ENCODE measurements at places on chromosomes 3 and 15.

DNA sequence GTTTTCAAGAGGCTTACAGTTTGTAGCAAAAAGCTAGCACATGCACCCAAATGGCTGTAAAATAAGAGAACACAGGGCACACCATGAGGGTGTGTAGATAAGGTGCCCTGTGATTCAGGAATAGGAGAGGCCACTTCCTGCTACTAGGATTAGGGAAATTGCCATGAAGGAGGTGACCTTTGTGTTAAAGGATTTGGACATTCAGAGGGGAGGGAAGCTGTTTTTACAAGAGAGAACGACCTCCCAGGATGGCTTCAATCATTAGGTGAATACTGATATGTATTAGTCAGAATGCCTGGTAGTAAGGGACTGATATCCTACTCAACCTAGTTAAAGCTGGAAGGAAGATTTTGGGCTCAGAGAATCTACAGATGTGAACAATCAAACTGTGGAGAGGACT, 35.7 kb upstream of the ABHD17C start:
- no peak for DNase-seq

- DNase-seq = no peak
Measured at GRCh38 chr3:176431991-176432390, 765.3 kb downstream of the TBL1XR1 start.

- no peak for DNase-seq
Measured at GRCh38 chr15:29692527-29692926, 129.7 kb downstream of the TJP1 start.

- no peak for DNase-seq
Measured at GRCh38 chr15:78957416-78958093, 12.7 kb upstream of the CTSH start.

DNA sequence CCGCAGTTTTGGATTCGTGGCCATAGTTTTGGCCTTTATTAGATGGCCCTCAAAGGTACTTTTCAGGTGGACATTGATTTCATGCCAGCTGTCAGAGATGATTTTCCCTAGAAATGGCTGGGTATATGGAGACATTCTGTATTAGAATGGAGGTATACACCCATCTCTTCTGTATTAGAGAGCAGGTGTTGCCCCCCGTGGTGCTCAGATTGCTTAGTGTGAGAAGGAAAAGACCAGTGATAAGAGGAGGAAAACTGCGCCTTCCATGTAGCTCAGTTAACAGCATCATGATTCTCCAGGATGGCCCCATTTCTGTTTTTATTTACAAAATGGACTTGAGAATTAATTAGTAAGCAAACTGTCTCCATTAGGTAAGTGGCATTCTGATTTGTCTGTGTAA, 145.9 kb downstream of the IGF1R start:
- no peak for DNase-seq

DNA sequence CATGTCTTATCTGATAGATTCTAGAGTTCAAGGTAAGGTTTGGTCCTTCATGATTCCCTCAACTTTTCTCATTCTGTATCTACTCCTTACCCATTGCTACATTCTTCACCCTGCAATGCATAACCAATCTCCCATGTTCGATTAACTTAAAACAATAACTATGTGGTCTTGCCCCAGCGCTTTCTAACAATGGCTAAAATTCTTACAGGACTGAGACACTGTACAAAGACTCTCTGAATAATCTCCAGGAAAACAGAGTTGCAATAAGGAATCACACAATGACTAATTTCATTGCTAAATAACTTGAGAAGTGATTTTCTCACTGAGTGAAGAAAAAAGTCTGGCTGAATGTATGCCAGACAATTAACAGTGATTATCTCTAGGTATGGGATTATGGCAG, 69.6 kb upstream of the FAM174B start:
- no peak for DNase-seq

- DNase-seq = no peak
Measured at GRCh38 chr3:33786565-33787327, 11.7 kb upstream of the PDCD6IP start.

DNA sequence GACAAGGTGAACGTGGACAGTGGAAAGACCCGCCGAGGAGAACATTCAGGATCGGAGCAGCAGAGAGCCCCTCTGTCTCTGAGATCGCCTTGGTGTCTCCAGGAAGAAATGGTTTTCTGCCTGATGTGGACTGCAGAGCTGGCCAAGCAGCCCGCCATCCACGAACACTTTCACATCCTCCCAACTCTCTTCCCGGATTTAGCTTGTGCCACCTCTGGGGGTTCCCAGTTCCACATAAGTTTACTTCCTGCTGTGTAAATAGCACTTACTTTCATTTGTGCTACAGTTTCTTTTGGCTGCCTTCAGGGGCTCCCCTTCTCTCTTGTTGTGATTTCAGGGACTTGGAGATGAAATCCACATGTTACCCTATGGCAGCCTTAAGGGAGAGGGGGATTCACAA, 48.4 kb downstream of the SEMA5B start:
- DNase-seq = no peak

DNA sequence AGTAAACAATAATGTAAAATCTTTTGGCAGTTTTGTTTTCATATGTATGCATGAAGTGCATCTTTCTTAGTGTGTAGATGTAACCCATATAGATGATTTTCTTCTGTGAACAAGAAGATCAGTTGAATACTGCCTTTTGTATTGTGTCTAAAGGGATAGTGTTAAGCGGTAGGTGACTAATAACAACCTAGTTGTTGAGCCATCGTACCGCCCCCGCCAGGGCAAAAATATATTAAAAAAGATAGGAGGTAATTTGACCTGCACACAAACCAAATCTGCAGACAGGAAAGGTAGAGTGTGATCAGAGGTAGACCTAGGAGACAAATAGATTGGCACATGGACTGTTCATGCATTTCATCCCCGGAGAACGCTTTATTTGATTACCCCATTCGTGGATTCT, 3.3 kb upstream of the GMNC start:
- DNase-seq = no peak

GRCh38 chr15:93358166-93359059, 269.4 kb upstream of the RGMA start:
- no peak for DNase-seq

DNA sequence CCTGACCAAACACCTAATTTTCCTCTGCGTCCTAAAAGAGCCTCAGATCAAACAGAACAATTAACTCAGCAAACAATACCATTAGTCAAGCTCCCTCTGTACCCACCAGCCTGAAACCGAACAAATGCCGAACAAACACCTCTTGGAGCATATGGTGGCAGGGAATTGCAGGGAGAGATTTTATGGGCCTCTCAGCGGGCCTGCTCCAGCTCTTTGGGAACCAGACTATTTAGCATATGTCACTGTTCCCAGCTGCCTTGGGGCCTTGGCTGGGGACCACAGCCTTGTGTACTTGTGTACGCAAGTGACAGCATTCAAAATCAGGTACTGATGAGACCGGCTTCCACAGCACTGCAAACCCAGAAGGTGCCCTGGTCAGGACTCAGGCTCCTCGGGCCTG, 388.8 kb upstream of the PPP2R3A start:
- DNase-seq = no peak

DNA sequence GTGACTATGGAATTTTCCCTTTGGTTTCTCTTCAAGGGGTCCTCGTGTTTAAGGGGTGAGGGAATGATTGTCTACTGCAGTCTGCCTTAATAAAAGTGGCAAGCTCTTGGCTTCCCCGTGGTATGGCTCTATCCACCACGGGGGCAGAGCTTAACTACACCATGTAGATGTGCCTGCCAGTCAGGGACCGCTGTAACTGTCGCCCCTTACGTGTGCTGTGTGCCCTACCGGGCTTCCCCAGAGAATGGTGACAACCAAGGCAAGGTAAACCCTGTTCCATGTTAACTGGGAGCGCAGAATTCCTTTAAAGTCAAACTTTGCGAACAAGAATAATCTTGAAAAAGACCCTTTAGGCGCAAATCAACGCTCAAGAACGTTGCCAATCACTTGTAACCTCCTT, 966 bp upstream of the C3orf80 start:
- no peak for DNase-seq

GRCh38 chr3:112017091-112017490, 17.4 kb upstream of the TMPRSS7 start:
- DNase-seq = no peak

- no peak for DNase-seq
Measured at GRCh38 chr3:42057561-42058211, 33.5 kb upstream of the TRAK1 start.

- DNase-seq = no peak
Measured at GRCh38 chr3:151382671-151383070, 1.9 kb downstream of the P2RY12 start.

DNA sequence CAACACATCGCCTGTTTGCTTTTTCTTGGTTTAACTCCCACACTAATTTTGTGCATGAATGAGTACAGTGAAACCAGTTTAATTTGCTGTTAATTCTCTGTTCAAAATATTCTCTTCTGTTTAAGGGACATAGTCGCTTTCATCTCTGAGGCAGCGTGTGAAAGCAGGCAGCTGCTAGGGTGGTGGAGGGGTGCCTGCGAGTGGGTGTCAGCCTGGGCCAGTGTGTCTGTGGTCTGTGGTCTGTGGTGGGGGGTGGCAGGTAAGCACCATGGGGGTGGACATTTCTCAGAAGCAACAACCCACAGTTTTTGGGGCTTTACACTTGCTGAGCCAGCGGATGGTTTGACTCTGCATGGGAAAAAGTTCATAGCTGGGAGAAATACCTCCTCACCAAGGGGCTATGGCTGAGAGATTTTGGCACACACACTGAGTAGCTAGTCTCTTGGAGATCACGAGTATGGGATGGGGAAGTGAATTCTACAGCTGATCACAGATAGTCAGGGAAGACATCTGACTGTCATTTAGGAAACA, 109.2 kb downstream of the EPHB1 start:
- peak; percentile 5 for DNase-seq

DNA sequence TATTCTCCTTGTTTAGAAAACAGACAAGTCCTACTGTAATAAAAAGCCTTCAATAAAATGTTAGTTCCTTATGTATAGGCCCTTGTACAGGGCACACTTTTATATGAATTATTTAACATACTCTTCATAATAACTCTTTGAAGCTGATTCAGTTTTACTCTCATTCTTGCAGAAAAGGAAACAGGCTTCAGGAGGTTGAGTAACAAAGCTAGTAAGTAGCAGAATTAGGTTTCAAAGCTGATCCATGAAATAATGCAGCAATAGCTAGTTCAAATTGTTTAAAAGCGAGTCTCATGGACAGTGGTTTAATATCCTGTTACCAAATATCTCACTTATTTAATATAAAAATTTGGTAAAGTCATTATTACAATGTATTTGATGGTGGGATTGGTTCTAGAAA, 25.0 kb downstream of the TCF12 start:
- no peak for DNase-seq

GRCh38 chr3:63857311-63857710, 6.3 kb downstream of the THOC7 start:
- DNase-seq = no peak

DNA sequence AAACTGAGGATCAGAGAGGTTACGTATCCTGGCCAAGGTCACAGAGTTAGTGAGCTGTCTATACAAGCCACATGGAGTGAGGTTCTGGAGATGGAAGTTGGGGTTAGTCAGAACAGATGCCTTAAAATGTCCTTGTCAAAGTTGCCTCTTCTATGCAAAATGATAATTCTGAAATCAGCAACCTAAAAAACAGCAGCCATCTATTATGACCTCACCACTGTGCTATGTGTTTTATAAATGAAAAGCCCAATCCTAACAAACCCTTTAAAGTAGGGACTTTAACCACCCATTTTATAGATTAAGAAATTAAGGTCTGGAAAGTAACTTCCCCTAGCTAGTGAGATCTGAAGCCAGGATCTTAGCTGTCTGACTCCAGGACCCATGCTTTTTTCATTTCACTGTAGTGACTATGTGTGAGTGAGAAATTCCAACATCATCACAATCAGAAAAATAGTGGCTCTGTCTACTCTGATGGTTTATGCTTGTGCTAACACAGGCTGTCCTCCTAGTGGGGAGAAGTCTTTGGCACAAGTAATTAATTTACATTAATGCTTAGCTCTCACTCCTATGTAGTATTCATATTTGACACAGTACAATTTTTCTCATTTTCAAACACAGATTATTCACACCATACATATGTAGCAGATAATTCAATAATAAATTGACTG, 143.6 kb downstream of the ANO10 start:
- DNase-seq = no peak

GRCh38 chr3:50124800-50125178, 30.3 kb upstream of the SEMA3F start:
- DNase-seq = no peak

DNA sequence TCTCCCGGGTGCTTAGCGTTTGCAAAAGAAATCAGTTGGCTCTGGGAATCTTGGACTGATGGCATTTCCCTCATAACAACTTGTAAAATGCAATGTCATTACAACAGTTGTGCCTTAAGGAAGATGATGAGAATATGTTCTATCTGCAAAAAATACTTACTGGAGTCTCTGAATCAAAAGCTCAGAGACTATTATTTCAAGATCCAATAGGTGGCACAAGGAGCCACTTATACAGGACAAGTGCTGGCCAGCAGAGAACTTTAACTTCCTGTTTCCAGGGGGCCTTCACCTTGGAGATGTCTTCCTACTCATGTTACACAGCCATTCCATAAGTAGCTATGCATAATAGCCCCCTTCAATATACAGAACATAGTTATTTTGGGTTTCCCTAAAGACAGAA, 8.9 kb upstream of the RPS27L start:
- no peak for DNase-seq

GRCh38 chr15:88649286-88649733, 10.5 kb downstream of the ISG20 start:
- DNase-seq = peak; percentile 90

- DNase-seq = no peak
Measured at GRCh38 chr3:188978421-188979171, 193.2 kb upstream of the TPRG1 start.

DNA sequence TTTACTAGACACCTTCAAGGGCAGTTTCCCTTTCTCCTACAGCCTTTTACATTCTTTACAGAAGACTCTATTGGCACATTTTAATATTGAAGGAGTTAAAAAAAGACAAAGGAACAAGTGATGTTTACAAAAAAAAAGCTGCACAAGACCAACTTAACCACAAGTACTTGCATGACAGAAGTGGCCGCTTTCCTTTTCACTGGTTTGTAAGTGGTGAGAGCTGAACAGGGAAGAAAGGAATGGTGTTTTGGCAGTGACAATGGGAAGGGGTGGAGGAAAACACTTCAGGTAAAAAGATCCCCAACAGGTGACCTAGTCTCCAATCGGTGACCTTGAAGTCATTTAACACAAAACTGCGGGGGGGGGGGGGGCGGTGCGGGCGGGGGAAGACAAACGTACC, 1.1 kb downstream of the WDR72 start:
- no peak for DNase-seq

All from activated naive CD4-positive, alpha-beta T cell treated with anti-CD3 and anti-CD28 coated beads for 36 hours (primary cell).